Stomach (tissue), 19 donors: ENCODE measurements at places on chromosomes 11 and 22. TPM values are rescaled to one million over a fixed set of nuclear protein-coding genes. Genes with fewer than 3 reads are reported as not detected.

ACTN3 gene
- 0.03 TPM for polyA plus RNA-seq

CWF19L2 gene
- polyA plus RNA-seq = 89.8 TPM

FREY1 gene
- polyA plus RNA-seq = not detected

KCNK4 gene
- polyA plus RNA-seq = not detected

UBTFL1 gene
- not detected for polyA plus RNA-seq

OR8D1 gene
- not detected for polyA plus RNA-seq
